ENCODE measurements at places on chromosomes 1 and 21.
A peak's percentile ranks its signal among the peaks of the same experiment; 100 is the strongest.

GRCh38 chr1:180231506-180231921 lies 1.4 kb downstream of the LHX4 start:
- peak; percentile 57 for DNase-seq

DNA sequence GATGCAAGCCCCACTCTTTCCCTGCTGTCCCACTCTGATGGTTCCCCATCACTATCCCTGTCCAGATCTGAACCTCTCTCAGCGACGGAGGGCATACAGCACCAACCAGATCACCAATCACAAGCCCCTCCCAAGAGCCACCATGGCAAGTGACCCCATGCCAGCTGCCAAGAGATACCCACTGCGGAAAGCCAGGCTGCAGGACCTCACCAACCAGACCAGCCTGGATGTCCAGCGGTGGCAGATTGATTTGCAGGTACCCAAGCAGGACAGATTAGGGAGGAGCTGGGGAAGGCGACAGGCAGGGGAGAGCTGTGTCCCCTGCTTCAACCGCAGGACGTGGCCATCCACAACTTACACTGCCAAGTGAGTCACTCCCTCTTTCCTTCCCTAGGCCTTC lies 46.9 kb downstream of the VWA5B1 start:
- DNase-seq = no peak

- no peak for DNase-seq
Measured at GRCh38 chr1:164265232-164265631, 293.8 kb upstream of the PBX1 start.

DNA sequence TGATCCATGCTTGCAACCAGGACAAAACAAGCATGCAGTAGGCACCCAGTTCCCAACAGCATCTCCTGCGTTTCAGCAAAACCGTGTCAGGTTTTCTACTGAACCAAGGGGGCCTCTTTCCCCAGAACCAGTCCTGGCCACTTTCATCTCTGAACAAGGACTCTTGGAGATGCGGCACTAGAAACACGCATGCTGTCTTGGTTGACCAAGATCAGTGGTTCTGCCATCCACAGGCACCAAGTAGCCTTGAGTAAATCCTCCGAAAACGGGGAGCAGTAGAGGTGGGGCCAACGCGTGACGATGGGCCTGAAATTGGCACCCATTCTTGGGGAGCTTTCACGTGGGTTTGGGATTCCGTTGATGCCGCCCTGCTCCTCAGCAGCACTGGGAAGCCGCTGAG lies 62.5 kb upstream of the AJAP1 start:
- DNase-seq = no peak

GRCh38 chr1:232377494-232377770 lies 252.5 kb downstream of the SIPA1L2 start:
- DNase-seq = no peak

DNA sequence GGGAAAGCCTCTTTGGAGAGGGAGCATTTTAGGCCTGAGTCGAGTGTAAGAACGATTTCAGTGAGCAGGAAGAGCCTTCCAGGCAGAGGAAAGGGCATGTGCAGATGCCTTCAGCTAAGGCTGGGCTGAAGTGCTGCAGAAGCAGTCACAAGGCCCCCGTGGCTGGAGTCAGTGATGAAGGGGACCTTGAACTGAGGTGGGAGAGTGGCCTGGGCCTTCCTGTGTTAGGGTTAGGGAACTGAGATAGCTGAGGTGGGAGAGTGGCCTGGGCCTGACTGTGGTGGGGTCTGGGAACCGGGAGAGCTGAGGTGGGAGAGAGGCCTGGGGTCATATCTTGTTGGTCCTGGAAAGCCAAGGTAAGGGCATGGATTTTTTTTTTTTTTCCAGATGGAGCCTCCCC lies 50.9 kb upstream of the ETV3 start:
- no peak for DNase-seq

- no peak for DNase-seq
Measured at GRCh38 chr1:225004396-225004795, 74.9 kb downstream of the DNAH14 start.

DNA sequence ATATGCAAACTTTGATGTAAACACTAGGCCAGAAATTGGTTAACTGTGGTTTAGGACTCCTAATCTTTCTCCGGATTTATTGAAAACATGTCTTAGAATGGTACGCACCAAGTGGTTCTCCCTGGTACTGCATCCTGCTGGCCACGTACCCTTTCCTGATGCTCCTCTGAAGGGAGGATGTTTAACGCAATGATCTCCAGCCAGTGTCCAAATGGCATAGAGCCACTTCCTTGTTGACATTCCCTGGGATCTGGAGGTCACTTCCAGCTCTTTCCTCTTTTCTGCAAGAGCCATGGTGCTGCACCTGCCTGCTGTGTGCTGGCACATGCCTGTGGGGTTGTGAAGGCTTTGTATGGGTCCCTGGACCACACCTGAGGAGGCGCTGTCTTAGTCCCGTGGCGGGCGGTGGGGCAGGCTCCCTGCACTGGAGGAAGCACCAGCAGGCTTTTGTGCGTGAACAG lies 53.9 kb downstream of the GALNT2 start:
- no peak for DNase-seq

DNA sequence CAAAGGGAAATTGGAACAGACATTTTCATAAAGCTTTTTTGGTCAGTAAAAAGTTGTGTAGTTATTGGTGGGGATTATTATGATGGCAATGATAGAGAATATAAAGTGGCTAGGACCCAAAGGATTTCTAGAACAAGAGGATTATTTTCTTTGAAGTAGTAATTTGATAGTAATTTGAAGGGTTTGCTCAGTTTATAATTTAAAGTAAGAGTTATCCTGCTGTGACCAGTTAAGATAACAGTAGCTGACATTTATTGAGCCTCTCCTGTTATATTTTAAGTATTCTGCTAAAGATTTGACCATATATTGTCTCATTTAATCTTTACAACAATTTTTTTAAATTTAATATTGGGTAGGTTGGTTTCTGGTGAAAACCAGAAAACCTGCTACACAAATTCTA lies 14.7 kb downstream of the CAPZA1 start:
- DNase-seq = no peak

All from RCC 7860 (cell line).